ENCODE measurements at places on chromosomes 11 and 22.

GRCh38 chr11:65131417-65131776 is 2.9 kb downstream of the SYVN1 start:
- DNase-seq = no peak

DNA sequence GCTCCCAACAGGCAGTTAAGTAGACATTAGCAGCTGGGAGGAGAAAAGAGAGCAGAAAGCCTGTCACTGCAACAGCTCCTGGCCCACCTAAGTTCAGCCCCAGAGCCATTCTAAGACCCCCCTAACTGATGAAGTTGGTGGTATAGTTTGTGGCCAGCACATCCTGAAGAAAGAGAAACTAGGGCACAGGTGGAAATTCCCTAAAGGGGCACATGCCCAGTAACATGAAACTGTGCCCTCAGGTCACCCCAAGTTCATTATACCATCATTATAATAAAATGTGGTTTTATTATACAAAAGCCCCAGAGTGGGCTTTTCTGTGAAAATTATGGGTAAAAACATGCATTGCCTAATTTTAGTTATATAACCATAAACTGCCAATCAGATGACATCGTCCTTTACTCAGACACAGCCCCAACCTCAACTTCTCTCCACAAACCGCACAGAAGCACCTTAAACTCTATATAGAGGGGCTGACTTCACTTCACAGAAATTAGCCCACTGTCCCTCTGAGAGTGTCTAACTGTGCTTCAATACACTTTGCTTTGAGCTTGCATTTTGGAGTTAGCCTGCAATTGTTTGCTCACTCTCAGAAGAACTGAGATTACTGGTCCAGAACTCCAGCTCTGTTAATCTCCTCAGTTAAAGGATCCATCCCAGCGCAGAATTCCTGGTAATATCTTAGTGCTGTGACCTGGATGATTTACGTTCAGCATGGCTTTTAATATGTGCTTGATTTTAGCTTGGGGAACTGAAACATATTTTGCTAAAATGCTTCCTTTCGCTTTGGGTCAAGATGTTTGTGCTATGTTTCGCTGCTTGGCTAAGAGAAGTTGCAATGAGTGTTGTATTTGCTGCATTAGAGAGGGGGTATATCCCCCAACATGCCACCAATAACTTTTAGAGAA is 1.8 kb upstream of the APOL3 start:
- DNase-seq = no peak

DNA sequence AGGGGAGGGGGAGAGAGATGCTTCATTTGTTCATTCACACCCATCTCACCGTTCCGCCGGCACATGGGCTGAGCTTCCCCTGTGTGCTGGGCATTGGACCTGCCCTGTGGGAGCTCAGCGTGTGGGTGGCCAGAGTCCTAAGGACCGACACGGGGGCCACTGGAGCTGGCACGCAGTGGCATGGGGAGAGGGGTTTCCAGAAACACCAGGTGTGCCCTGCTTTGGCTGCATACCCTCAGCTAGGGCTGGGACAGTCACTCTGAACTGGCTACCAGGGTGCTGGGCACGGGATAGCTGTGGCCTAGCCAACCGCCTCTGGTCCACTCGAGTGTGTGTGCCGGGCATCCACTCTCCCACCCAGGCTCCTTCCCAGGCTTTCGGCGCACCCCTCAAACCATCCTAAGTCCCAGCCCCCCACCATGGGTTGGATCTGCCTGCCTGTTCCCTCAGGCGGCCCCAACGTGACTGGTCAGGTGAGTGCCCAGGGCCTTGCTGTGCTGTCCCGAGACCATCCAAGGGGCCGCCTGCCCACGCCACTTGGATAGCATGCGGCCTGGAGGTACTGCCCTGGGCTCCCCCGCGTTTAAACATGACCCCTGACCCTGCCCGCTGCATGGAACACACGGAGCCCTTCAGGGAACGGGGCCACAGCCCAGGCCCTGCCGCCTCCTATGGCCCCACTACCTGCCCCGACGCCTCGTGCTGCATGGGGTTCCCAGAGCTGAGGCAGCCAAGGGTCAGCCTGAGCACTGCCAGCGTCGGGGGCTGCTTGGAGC is 51.6 kb upstream of the LINC01488 start:
- DNase-seq = no peak

- no peak for DNase-seq
Measured at GRCh38 chr11:108870373-108871020, 205.6 kb downstream of the DDX10 start.

DNA sequence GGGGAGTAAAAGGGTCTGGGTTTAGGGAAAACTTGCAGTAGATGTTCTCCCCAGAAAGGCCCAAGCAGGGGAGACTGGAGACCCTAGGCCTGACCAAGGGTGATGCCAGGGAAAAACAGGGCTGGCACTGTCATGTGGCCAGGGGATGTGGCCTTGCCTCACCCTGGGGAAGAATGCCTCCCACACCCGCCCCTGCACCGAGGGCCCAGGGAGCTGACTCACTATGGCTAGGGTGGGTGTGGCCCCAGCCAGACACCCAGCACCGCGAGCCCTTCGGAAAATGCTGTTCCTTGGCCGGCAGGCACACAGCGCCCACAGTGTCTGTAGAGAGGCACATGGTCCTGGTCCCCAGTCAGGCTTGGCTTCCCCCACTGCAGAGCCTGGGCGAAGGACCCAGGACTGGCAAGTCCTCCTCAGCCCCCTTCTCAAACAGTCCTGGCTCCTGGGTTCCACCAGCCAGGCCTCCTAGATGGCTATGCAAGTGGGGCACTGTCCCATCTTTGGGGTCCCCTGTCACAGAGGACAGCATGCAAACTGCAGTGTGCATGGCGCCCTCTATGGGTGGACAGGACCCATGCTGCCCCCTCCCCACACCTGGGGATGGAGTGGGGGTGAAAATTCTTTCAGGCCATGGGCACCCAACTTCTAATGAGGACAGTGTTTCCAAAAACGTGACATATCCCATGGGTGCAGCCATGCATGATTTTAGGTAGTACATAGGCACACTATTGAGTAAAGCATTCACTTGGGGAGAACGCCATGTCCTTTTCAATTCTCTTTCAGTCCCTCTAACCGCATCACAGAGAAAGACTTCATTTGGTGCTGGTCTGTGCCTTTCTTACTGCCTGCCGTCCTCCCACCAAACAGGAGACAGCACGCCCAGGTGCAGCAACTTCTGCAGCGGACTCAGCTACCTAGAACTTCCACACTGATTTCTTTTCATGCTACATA is 15.2 kb downstream of the TMPRSS5 start:
- DNase-seq = no peak

- no peak for DNase-seq
Measured at GRCh38 chr22:26435327-26436093, 6.5 kb downstream of the ASPHD2 start.

- DNase-seq = no peak
Measured at GRCh38 chr22:38748487-38749136, 7.2 kb downstream of the SUN2 start.

GRCh38 chr11:45097721-45098493 is 48.5 kb upstream of the PRDM11 start:
- peak; percentile 81 for DNase-seq

GRCh38 chr22:36048911-36049677 is 20.5 kb upstream of the RBFOX2 start:
- DNase-seq = no peak

DNA sequence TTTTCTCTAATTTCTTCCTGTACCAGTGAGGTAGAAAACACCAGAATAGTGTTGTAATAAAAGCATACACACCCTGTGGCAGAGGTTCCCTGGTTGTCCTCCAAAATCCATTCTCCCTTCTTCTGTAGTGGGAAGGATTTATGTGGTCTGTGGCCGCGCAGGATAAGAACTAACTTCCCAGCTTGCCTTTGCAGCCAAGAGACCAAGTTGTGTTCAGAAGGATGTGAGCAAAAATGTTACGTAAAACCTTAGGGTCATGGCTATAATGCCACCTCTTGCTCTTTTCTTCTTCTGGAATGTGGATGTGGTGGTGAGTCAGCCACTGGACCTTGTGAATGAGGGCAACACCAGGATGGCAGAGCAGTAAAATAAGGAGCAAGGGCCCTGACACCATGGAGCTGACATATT is 28.4 kb downstream of the CCDC90B start:
- DNase-seq = no peak

DNA sequence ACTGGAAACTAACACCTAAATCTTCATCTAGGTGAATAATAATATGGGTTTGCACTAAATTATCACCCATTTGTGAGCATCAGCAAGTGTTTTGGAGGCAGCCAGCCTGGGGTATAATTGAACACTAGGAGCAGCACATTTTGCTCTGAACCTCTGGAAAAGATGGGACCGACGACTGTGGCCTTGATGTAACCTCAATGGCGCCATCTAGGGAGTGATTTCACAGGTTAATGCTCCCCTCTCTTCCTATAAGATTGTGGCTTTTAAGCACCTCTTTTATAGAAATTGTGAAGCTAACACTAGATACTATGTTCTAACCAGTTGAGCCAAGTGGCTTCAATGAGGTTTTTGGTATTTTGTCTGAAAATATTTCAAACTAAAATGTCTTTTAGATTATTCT is 203.7 kb downstream of the NELL1 start:
- no peak for DNase-seq

DNA sequence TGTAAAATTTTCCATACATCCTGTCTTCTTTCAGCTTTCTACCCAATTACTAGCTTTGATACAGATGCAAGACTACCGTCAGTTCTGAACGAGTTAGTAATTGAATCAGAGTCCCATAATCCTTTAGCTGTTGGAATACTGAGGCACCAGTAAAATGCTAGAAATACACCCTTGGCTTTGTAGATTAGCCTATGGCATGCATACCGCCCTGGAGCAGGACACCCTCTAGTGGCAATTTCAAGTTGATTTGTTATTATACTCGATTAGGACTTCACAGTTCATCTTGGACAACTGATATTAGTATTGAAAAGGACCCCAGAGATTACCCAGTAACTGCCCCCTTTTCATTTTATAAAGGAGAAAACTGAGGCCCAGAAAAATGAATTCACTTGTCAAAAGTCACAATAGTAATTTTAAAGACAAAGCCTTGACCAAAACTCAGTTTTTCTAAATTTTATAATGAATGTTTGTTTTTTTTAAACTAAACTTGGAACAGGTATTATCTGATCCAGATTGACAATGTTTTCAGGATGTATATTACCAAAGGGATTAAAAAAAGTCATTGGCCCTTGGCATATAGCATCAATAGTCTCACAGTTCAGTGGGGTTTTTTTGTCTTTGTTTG is 72.6 kb downstream of the HIPK3 start:
- DNase-seq = peak; percentile 24

- DNase-seq = no peak
Measured at GRCh38 chr11:131471976-131472375, 101.6 kb downstream of the NTM start.

DNA sequence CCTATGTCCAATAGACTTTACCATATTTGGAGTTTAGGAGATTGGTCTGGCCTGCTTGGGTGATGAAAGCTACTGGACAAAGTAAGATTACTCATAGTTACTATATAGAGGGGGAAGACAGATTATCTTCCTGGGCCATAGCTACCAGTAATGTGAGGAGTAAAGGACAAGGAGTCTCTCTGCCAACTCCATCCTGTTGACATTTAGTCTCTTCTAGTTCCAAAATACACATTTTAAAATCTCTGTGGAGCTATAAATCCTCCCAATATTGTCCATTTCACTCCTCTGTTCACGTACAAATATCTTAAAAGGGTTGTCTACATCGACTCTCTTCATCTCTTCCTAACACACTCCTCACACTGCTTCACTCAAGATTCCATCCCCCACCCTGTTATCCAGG is 1.1 kb upstream of the OR51D1 start:
- no peak for DNase-seq

GRCh38 chr11:106395716-106396349 is 318.4 kb downstream of the AASDHPPT start:
- no peak for DNase-seq

DNA sequence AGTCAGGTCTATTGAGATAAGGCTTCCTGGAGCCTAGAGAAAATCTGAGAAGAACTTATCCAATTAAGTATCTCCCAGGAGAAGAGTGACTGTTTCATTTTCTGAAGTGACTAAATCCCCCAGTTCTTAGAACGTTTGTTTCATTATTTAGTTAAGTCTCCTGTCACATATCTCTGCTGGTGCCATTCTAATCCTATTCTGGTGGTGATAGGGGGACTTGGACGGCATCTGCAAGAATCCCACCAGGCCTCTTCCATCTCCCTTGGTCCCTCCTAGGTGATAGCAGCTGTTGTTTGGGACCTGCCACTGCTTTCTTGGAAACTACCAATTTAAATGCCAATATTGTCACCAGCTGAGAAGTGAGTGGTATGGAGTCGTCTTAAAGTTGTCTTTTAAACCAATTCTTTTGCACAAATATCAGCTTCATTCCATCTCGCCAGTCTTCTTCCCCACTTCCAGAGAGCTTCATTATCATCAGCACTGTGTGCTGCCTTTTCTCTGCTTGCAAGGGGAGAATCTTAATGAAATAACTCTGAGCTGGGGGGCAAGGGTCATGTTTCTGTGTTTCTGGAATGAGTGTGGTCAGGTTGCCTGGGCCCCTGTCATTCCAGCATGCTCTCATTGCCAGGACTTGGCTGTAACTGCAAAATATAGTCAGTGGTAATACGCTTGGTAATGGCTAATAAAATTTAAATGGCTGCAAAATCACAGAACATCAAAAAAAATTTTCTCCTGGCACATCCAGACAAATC is 104.8 kb downstream of the LDLRAD3 start:
- no peak for DNase-seq

- peak; percentile 18 for DNase-seq
Measured at GRCh38 chr11:112249871-112250610, 10.6 kb downstream of the PLET1 start.

- DNase-seq = no peak
Measured at GRCh38 chr11:130652671-130653335, 204.4 kb downstream of the ADAMTS15 start.

DNA sequence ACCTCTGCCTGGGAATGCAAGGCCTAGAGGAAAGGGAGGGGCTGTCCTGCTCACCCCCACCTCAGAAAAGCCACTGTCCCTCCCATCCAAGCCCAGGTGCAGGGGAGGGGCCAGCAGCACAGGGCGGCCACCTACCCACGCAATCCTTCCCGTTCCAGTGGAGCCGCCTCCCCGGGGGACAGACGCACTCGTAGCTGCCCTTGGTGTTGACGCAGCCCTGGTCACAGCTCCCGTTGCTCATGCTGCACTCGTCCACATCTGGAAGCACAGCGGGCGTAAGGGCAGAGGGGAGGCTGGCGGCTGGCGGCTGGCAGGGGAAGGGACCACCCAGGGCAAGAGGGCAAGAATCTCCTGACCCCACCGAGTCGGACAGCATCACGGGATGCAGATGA is 40.3 kb upstream of the TTLL12 start:
- no peak for DNase-seq

DNA sequence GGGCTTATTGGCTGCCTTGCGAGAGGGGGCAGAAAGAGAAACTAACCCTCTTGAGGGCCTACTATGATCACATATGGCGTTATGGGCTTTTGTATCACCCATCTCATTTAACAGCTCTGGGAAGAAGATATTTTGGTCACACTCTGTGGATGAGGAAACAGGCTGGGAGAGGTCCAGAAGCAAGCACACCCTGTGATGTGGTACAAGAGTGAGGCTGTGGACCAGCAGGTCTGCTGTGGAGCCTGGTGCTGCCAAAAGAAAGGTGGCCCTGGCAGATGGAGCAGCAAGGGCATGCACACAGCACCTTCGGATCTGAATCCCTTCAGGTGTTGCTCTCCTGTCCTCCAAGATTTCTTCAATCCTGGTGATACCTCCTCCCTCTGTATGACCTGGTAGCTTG is 64.1 kb downstream of the KCNC1 start:
- no peak for DNase-seq

All from renal cortex interstitium (tissue), 15 donors.